ENCODE measurements at places on chromosomes 1 and 21.

DNA sequence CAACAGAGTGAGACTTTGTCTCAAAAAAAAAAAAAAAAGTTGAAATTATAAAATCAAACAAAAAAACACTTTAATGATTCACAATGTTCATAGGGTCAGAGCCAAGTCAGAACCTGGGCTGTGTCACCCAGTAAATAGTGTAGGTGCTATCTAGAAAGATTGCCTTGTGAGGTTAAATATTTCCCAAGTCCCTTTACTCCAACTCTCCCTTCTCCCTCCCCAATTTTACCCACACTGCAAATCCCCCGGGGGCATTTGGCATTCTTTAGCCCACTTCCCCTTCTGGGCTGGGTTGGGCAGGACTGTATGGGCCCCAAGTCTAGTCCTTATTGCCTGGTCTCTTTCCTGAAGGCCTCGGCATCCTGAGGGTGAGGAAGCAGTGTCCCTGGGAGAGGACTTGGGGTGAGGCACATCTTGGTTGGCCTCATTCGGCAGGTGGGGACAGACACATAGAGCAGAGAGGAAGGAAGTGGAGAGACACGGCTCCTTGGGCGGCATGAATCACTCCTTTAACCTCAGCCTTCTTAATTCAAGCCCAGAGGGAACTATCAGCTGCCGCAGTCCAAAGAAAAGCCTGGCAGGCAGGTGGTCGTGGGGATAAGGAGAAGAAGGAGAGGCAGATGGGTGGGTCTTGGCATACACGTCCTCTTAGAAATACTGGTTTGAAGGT is 8.2 kb downstream of the ADORA1 start:
- DNase-seq: no peak

DNA sequence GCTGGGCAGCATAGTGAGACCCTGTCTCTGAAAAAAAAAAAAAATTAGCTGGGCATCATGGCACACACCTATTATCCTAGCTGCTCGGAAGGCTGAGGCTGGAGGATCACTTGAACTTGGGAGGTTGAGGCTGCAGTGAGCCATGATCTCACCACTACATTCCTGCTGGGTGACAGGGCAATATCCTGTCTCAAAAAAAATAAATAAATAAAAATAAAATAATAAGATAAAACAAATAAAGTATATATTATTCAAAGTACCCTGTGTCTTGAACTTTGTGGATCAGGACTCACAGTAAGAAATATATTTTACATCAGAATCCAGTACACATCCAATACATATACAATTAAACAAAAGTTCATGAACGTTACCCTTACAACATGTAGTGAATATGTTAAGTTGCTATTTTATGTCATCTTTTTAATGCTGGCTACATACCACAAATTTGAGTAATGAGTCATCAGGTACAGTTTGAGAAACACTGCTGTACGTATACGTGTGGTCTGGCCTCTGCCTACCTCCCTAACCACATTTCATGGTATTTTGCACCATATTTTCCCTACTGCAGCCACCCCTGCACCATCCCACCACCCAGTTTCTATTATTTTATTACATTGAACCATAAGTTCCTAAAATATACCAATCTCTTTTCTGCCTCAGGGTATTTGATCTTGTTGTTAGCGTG is 4.4 kb downstream of the NME7 start:
- DNase-seq: no peak

GRCh38 chr1:10662824-10663677 is 133.4 kb downstream of the CASZ1 start:
- no peak for DNase-seq

GRCh38 chr1:236395230-236395946 is 1.3 kb downstream of the EDARADD start:
- peak; percentile 77 for DNase-seq

- no peak for DNase-seq
Observed at GRCh38 chr1:106498238-106498637, 558.2 kb upstream of the PRMT6 start.

- DNase-seq: peak; percentile 78
Observed at GRCh38 chr1:43558346-43558841, 27.7 kb downstream of the PTPRF start.

DNA sequence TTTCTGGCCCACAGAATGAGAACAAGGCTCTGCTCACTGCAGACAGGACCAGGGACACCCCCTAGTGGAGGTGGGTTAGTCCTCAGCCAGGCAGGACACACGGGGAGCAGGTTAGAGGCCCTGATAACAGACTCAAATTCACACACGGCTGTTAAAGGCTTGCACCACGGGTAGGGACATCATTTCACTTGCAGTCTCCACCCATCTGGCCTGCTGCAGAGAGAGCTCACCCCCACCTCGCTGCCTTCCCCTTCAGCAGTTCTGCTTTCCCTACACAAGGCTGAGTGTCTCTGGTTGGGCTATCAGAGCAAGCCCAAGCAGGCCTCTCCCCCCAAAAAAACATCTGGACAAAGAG is 20.6 kb downstream of the MEF2D start:
- DNase-seq: no peak

GRCh38 chr1:177067752-177068410 is 96.6 kb downstream of the ASTN1 start:
- peak; percentile 42 for DNase-seq

DNA sequence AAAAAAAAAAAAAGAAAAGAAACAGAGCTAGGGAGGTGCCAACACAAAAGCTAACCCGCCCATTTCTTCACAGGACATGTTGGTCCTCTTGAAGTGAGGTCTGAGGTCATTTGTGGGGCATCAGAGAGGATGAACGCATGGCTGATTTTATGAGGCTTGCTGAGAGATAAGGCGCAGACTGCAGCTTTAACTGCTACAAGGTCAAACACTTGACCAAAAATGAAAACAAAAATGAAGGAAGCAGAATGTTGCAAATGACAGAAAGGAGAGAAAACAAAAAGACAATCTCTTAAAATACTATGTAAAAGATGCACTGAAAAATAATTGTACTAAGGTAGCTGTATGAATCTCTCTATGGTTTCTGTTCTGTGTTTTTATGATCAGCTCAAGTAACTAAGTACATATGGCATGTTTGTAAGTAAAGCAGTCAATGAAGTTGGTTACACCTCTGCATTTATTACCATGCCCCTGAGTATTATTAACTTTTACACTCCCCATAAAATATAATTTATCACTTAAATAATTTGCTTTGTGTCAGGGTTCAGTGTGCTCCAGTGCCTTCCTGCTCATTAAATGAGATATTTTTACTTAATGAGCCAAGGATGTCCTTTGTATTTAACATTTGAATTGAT is 249.1 kb upstream of the NR5A2 start:
- no peak for DNase-seq

- no peak for DNase-seq
Observed at GRCh38 chr1:222443566-222443965, 104.3 kb downstream of the HHIPL2 start.

- DNase-seq: peak; percentile 1
Observed at GRCh38 chr1:56069824-56070223, 509.5 kb downstream of the PLPP3 start.

- DNase-seq: no peak
Observed at GRCh38 chr1:216929870-216930582, 206.8 kb upstream of the ESRRG start.

DNA sequence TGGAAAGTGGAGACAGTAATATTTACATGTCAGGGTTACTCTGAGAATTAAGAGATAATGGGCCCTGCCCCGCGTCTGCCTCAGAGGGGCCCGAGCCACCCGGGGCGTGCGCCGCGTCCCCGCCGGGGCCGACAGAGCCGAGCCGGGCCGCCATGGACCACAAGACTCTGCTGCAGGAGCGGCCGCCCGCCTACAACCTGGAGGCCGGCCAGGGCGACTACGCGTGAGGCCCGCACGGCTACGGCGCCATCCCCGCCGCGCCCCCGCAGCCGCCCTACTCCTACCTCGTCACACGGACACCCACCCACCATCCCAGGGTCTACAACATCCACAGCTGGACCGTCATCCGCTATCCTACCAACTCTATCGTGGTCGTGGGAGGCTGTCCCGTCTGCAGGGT is 35.1 kb upstream of the LRRC39 start:
- peak; percentile 9 for DNase-seq

DNA sequence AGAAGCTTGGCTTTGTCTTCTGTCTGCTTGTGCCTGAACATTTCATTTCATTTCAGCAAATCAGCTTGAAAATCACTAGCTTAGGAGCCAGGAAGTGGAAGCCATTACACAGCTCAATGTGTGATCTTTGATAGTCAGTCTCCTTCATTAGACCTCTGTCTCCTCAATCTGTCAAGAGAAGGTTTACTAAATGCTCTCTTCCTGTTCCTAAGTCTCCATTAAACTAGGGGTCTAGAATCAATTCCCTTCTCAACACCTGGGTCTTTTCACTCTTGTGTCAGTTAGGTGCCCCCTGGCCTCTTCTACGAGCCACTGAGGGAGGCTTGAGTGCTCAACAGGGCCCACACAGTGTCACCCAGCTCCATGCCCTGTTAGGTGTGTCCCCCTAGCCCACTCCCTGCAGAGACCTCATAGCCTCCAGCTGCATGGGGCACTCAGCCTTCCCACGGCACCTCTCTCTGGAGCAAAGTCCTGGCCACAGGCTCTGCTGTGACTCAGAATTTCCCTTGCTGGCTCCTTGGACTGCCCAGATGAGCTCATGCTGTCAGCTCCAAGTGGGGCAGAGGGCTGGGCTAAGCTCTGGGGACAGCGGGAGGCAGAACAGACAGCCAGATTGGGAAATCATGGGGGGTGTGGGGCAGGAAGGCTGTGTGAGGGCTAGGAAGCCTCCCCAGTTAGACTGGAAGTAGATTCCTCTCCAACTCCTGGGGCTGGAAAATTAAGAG is 115.7 kb upstream of the IPO9 start:
- no peak for DNase-seq

- no peak for DNase-seq
Observed at GRCh38 chr1:91601554-91602376, 101.1 kb downstream of the CDC7 start.

GRCh38 chr1:94622757-94623156 is 81.2 kb upstream of the F3 start:
- DNase-seq: peak; percentile 49

DNA sequence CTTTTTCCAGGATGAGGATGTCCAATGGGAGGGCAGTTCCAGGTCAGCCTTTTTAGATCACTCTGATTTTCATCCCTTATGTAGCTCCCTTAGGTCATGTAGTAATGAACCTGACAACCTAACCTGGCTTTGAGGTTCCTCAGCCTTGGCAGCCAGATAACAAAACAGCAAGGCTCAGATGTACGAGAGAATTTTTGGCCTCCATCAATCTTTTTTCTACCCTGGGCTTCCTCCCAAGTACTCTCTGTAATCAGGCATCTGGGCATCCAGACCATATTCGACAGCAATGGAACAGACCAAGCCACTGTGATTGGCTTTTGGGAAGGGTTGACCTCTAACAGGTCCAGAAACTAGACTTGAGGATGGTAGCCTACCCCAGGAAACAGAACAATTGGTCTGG is 38.6 kb downstream of the KCNH1 start:
- no peak for DNase-seq

DNA sequence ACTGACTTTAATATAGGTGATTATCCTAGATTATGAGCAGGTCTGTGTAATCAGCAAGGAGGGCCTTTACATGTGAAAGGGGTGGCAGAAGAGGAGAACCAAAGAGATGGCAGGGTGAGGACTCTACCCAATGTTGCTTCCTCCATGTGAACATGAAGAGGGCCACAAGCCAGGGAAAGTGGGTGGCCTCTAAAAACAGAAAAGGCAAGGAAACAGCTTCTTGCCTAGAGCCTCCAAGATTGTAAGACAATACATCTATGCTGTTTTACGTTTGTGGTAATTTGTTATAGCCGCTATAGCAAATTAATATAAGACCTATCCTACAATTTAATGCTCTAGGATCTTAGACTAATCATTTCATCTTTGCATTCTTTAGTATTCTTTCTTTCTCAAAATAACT is 85.5 kb downstream of the PLPP3 start:
- no peak for DNase-seq

GRCh38 chr21:25573409-25574206 is 33.7 kb downstream of the MRPL39 start:
- no peak for DNase-seq

DNA sequence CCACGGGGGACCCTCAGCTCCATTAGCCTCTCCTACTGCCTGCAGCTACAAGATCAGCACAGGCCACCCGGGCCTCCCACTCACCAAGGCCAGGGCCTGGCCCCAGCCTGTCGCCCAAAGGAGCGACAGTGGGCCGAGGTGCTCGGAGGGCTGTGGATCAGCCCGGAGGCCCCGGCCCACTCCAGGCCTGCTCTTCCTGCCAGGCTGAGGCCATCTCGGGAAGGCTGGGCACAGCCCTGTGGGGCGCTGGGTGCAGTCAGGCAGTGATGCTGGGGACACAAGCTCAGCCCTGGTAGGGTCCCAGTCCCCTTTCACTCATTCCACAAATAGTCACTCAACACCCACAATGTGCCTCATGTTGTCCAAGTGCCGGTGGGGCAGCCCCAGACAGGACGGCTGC is 58.8 kb downstream of the CASZ1 start:
- DNase-seq: no peak

- DNase-seq: no peak
Observed at GRCh38 chr1:58539553-58539952, 7.0 kb downstream of the OMA1 start.

DNA sequence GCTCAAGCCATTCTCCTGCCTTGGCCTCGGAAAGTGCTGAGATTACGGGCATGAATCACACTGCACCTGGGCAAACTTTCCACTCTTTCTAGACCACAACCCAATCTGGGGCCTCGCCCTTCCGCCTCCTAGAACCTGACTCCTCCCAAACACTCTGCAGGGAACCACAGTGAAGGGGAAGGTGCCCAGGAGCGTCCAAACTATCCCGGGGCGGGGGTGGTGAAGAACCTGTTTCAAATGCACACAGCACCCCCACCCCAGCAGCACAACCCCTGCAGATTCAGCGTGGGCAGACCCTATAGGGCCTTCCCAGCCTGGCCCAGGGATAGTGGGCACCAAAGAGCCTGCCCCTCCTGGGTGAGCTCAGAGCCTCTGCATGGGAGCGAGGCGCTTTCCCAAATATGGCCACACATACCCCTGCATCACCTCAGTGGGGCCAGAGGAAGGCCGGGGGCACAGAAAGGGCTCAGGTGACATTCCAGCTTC is 86.9 kb downstream of the STUM start:
- DNase-seq: no peak

DNA sequence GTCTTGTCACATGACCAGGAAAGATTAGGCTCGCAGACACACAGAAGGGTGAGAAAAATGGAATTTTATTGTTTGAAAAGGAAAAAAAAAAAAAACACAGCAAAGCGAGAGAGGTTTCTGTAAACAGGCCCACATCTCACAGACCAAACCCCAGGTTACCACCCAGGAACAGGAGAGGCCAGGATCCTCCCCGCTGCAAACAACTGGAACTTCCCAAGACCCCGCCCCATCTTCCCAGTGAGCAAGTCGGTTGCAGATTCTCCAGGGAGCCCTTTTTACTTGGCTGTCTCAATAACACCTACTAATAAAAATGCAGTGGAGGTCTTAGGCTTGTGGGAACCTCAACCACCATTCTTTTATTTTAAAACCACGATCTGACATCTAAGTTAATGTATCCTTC is 84.7 kb upstream of the ETS2 start:
- peak; percentile 14 for DNase-seq

GRCh38 chr1:52769346-52770033 is 43.2 kb downstream of the ZYG11B start:
- no peak for DNase-seq

GRCh38 chr1:216325336-216325735 is 97.9 kb downstream of the USH2A start:
- DNase-seq: no peak
